ENCODE measurements at places on chromosomes 5 and 9.

DNA sequence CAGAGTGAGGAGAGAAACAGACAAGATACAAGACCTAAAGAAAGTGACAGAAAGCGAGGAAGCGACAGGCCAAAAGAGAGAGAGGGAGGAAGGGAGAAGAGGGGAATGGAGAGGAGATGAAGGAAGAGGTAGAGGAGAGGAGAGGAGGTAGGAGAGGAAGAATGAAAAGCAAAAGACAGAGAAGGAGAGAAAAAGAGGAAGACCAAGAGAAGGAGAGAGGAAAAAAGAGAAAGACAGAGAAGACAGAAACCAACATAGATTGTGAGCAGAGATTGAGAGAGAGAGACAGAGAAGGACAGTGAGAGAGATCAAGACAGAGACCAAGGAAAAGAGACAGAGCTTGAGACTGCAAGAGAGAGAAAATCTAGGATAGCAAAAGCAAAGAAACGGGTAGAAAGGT lies 58.6 kb upstream of the FNIP1 start:
- DNase-seq: no peak

DNA sequence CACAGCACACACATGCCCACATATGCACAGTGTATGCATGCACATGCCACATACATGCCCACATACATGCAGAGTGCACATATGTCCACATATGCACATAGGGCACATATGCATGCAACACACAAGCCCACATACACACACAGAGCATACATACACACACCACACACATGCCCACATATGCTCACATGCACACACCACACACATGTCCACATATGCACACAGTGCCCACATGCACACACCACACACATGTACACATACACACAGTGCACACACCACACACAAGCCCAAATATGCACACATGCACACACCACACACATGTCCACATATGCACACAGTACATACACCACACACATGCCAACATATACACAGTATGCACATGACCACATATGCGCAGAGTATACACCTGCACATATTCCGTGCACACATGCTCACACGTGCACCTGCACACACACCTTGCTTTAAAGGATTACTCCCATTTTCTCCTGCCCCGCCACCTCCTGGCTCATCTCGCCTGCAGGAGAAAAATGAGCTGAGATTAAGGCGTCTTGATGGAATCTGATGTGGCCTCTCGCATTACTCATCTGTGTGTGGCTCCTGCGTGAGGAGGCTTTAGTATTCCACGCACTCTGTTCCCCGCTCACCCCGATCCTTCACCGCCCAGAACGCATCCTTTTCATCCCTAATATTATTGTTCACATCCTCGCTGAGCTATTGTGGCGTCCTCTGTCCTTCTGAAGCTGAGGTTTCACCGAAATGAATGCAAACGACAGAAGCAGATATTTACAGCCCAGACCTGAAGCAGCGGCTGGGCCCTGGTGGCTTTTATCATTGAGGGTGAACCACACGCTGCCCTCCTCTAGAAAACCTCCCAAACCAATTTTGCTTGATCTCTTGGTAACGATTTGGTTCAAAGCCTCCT lies 182.7 kb downstream of the OLFM1 start:
- DNase-seq: no peak

- DNase-seq: no peak
Measured at GRCh38 chr9:104795857-104796256, 31.9 kb downstream of the NIPSNAP3B start.

GRCh38 chr9:127053057-127053821 lies 69.2 kb downstream of the ANGPTL2 start:
- no peak for DNase-seq

GRCh38 chr5:148228392-148228984 lies 9.8 kb upstream of the MARCOL start:
- no peak for DNase-seq
